ENCODE measurements at places on chromosomes 3 and 15. TPM values are rescaled to one million over a fixed set of nuclear protein-coding genes. Genes with fewer than 3 reads are reported as not detected.

THPO gene
- total RNA-seq, result not detected

UBE3A gene
- 39.5 TPM for total RNA-seq

TLR9 gene
- not detected for total RNA-seq

GP9 gene
- total RNA-seq, result not detected

C3orf85 gene
- not detected for total RNA-seq

MESD gene
- total RNA-seq, result 36.8 TPM

GOLGA8R gene
- 11.9 TPM for total RNA-seq

MCF2L2 gene
- 0.85 TPM for total RNA-seq

ARL6IP5 gene
- total RNA-seq, result 195 TPM

GATM gene
- total RNA-seq, result 27.6 TPM

SLC22A14 gene
- not detected for total RNA-seq

ETFA gene
- 57.1 TPM for total RNA-seq

EFCC1 gene
- total RNA-seq, result not detected

TMEM40 gene
- not detected for total RNA-seq

ISLR2 gene
- total RNA-seq, result not detected

BCHE gene
- 2.2 TPM for total RNA-seq

ITIH1 gene
- total RNA-seq, result not detected

SERPINI2 gene
- total RNA-seq, result not detected

CPLX3 gene
- total RNA-seq, result not detected

Measured in thoracic aorta (tissue), 2 donors.